ENCODE measurements at places on chromosomes 12 and 14.

GRCh38 chr12:21751517-21751916 is 23.0 kb downstream of the KCNJ8 start:
- DNase-seq, result no peak

DNA sequence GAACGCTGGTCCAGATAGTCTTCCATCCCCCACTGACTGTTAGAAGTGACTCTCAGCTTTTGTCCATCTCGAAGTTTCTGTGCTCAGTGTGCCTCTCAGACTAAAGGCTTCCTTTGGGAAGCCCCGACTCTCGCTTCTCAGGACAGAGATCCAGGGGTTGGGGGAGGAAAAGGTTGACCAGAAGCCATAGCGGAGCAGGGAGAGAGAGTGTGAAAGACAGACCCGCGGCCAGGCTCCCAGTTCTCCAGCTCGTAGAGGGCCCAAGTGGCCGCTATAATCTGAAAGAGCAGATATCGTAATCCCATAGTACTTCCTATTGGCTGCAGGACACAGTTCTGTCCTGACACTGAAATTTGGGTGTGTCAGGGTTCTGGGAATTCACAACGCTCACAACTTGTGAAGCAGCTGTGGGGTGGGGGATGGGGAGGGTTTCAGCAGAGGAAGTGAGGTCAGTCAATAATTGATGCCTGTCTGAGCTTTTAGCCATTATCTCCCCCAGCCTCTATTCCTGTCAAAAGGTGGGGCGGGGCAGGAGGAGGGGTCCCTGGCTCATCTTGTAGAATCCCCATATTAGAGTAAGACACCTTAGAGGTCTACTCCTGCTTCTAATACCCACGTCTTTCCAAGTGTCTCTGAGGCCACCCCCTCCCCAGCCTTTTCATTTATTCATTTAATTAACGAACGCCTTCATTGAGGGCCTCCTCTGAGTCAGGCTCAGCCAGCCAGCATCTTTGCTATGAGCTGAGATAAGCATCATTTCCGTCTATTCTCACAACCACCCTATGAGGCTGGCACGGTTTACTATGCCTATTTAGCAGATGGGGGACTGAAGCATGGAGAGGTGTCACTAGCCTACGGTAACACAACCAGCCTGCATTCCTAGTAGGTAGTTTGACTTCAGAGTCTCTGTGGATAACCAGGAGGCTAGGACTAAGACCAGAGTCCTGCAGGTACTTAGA is 1.6 kb upstream of the ACVRL1 start:
- no peak for DNase-seq

DNA sequence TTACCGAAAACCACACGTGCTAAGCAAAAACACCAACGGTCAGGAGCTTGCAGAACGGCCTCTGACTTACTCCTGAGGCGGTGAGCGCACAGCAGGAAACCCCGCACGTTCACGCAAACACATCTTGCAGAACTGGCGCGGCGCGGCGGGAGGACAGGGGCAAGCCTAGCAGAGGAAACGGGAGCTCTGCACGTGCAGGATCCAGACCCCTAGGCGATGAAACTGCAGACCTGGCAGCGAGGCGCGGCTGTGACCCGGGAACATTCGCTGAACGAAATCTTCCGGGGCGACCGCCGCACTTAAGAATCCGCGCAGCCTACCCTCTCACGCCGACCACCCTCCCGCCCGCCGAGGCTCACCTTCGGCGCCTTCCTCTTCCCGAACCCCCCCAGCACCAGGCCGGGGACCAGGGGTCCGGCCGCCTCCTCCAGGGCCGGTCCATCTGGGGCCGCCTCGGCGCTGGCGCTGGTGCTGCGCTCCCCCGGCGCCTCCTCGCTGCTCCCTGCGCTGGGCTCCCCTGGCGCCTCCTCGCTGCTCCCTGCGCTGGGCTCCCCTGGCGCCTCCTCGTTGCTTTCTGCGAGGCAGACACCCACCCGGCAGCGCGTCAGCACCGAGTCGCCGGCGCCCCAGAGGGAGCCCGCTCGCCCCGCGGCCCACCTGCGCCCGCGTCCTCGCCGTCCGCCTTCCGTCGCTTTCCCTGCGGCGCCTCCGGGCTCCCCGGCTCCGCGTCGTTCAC is 615 bp downstream of the DDX51 start:
- peak; percentile 80 for DNase-seq

DNA sequence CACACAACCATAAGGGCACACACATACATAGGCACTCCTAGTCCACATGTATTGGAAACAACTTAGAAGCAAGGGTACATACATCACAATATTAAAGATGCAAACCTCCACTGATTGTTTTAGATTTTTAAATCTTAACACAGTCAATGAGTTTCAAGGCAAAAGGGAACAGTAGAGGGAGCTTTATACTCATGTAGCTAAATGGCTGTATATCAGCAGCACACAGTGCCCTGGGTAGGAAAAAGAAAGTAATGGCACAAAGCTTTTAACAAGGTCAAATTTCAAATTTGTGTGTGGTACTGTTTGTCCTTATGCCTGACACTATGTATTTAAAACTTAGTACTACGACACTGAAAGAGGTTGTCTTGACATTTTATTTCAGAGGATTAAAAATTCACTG is 262.0 kb downstream of the MED13L start:
- DNase-seq, result no peak

GRCh38 chr12:80460972-80461371 is 16.9 kb downstream of the PTPRQ start:
- DNase-seq, result no peak

GRCh38 chr12:45477526-45477925 is 252.0 kb upstream of the ARID2 start:
- no peak for DNase-seq

DNA sequence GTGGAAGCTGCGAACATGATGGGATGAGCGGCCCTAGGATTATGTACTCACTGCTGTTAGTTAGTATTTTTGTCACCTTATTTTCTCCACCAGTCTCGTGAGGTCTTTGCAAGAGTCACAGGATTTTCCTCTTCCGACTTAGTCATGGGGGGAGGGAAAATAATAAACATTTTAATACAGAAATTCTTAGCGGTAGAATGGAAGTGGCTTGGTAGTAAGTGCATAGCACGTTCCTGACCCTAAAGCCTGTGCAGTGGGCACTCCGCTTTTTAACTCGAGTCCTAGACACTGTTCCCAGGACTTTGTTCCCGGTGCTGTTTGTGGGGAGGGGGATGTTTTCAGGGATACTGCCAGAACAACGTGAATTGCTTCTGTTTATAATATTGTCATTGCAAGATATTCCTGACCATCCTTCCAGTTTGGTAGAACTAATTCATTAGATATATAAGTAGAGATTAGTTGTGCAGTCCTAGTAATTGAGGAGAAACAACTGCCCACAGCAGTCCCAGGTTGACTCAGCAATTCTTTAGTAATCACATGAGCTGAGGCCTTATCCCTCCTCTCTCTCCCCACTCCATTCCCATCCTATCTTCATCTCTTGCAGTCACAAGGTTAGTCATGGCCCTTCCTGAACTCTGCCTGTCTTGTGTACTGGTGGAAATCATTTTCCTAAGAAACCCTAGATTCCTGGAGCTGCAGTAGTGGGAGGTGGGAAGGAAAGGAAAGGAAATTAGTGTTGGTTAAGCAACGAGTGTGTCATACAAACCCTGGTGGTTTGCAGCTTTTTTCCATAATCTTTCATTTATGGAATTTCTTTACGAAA is 799 bp downstream of the SLC38A6 start:
- DNase-seq, result no peak

GRCh38 chr14:76958980-76959710 is 69.4 kb downstream of the IRF2BPL start:
- DNase-seq, result peak; percentile 65

DNA sequence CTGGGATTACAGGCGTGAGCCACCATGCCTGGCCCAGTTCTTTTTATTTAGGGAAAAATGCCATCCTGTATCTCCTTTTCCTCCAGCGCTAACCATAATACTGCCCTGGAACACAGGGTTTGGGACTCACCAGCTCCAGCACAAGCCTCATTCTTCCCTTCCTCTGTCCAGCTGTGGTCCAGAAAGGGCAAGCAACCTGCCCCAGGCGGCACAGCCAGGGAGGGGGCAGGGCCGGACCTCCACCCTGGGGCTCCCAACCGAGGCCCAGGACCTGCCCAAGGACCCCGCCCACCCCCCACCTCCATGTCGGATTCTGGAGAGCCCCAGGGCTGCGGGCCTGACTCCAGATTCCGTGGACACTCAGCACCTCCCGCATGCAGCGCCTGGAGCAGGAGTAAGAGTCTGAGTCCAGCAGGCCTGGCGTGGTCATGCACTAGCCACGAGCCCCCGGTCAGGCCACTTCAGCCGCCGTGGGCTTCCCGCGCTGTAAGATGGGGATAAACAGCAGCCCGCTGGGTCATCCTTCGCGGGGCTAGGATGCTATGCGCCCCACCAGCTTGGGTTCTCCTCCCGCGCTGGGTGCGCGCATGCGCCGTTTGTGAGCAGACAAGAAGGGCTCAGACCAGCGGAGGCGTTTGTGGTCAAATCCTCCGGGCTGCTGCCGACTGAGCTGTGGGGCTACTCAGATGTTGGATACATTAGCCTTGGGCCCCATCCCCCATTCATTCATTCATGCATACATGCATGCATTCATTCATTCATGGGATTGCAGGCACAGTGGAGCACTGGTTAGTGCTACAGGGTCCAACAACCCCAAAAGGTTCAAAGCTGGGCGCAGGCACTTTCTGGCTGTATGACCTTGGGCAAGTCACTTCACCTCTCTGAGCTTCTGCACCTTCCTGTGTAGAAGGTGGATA is 16.3 kb downstream of the TMEM119 start:
- DNase-seq, result no peak

DNA sequence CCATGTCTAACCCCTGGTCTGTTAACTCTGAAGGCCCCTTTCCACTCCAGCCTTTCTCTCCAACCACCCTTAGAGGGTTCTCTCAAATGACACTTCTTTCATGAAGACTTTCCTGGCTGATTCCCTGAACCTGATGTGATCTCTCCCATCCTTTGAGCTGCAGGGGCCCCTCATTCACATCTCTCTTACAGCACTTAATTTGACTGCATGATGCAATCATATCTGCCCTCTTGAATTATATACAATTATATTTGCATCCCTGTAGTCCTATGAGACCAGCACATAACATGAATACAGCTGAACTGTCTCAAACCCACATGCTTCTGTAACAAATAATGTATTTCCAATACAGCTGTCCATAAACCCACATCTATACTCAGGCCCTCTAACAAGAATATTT is 56.4 kb downstream of the PPP2R5E start:
- no peak for DNase-seq

GRCh38 chr14:79576424-79576823 is 634.9 kb downstream of the DIO2 start:
- no peak for DNase-seq

GRCh38 chr12:95802482-95803270 is 12.1 kb upstream of the NTN4 start:
- DNase-seq, result no peak

DNA sequence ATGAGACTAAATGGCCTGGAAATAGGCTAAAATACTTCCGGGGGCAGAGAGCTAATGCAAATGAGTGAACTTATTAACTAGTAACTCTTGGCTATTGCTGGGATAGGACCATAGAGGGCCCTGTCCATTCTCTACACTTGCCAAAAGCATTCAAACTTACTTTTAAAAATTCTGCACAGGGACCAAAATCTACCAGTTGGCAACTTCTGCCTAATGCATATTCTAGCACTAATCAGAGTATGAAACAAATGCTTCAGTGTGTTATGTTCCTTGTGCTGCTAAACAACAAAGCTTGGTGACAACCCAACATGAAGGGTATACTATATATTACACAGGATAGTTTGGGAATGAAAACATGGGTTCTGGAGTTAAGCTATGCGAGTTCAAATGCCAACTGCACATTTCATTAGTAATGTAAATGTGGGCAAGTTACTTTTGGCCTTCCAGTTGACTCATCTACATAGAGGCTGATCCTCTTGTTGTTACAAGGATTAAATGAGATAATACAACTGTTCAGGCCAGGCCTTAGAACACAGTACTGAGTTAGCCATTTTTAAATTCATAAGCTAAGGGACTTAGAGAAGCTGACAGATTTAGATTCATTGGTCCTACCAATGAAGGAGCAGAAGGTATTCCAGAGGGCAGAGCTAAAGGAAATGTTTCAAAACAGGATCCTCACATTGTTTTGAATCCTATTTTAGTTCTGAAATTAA is 32.4 kb downstream of the HIGD1C start:
- DNase-seq, result no peak

DNA sequence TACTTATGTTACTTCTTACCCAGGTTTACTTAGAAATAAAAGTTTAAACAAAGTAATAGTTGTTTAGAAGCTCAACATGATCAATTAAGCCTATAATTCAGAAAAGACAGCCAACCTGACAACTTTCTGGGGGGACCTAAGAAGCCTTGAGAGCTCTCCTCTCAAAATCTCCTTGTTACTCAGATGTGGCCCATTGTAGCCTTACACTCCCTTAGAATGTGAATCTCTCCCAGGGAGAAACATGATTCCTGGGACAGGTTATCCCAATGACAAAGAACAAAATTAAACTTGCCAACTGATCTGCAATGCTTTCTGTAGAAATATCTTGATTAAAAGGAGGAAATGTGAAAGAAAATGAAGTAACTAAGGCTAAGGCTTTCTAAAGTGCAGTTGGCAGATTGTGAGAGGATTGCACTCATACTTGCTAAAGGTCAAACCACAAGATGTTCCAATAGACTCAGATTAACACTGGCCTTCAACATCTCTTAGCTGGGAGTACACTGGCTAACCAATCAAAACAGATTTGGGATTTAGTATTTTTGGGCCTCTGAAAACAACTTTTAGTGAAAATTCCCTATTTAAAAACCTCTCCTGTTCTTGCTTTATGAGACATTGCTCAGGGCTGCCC is 72.3 kb upstream of the TMX1 start:
- no peak for DNase-seq

- DNase-seq, result no peak
These were observed 835.9 kb downstream of the DIO2 start for GRCh38 chr14:79375356-79375755.

- DNase-seq, result no peak
These were observed 27.1 kb upstream of the TCL1A start for GRCh38 chr14:95741038-95741490.

- no peak for DNase-seq
These were observed 60.9 kb upstream of the FUT8 start for GRCh38 chr14:65351493-65352194.

DNA sequence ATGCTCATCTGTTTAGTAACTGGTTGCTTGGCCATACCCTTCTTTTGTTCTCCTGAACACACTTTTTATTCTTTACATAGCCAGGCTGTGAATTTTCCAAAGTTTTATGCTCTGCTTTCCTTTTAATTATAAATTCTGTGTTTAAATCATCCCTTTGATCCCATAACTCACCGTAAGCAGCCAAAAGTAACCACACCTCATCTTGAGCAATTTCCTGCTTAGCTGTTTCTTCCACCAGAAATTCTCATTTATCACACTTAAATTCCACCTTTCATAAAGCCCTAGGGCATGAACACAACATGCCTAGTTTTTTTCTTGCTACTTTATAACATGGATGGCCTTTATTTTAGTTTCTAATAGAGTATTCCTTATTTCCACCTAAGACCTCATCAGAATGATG is 510.7 kb downstream of the C12orf50 start:
- no peak for DNase-seq

GRCh38 chr14:61288720-61289119 is 7.6 kb upstream of the TMEM30B start:
- DNase-seq, result no peak

- DNase-seq, result no peak
These were observed 98.6 kb downstream of the PELI2 start for GRCh38 chr14:56216626-56217379.

GRCh38 chr14:103507751-103508150 is 14.9 kb downstream of the CKB start:
- DNase-seq, result no peak
